ENCODE measurements at places on chromosomes 3 and 15.

GRCh38 chr3:51245867-51246266 lies 139.2 kb upstream of the MANF start:
- DNase-seq: no peak

DNA sequence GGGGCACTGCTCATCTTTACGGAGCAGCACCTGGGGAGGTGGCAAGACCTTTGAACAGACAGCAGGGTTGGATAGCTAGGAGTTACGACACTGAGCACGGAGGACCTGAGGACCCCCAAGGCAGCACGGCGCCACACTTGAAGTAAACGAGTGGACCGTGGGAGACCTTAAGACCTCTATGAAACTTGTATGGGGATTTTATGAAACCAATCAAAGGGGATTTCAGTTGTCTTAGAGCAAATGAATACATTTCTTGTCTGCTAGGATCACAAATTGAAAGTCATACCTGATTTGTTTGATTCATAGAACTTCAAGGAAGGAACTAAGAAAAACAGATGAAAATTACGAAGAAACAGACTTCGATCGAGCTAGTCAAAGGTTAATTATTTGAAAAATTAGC lies 281.2 kb downstream of the MECOM start:
- no peak for DNase-seq

- no peak for DNase-seq
Observed at GRCh38 chr3:68121287-68121686, 466.9 kb upstream of the SUCLG2 start.

GRCh38 chr15:40309344-40309862 lies 1.7 kb upstream of the PLCB2 start:
- no peak for DNase-seq

DNA sequence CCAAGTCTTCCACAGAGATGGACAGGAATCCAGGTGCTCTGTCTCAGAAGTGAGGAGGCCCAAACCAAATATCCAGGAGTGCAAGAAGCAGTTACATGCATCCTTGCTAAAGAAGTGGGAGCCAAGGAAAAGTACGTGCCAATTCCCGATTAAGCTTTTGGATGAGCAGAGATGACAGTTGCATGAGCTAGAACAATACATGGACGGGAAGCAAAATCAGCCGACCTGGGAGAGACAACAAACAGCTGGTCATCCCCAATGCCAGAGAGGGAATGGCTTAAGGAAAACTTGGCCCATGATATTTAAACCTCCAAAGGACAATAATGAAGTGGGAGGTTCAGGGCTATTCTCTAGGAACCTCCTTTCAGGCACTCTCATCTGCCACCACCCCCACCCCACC lies 86.0 kb upstream of the ABHD17C start:
- no peak for DNase-seq

DNA sequence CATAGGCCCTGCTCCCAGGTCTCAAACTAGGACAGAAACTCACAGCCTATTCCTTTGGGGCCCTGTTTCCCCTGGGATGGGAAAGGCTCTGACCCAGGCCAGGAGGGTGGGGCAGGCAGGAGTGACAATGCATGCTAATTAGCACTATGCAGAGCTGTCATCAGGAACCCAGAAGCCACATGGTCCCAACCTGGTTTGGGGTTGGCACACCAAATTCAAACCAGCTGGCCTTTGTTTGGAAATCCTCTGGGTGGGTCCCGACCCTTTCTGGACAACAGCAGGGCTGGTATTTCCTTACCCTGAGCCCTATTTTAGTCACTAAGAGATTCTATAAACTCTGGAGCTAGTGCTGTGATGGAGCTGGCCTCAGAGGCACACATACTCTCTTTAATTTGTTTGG lies 166.2 kb downstream of the LRTM1 start:
- DNase-seq: no peak

DNA sequence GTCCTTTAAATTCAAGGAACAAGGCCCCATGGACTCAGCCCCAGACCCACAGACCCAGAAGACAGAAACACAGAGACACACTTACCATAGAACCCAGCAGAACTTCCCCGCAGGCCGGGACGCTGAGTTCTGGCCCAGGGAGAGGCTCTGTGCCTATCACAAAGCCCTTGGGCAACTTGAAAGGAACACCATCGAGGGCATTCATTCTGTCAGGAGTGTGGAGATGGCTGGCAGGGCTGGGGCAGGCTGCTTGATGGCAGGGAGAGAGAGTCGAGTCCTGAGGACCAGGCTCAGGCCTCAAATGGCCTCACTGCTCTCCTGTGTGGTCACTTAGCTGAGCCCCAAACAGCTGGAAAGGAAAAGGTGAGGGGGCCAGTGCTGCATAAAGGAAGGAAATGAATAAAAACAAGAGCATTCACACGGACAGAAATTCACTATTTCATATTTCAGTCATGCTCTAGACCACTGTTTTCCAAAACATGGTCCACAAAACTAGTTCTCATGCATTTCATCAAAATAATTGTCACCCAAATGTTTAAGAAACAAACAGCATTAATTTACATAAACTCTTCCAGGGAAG lies 8.9 kb downstream of the UBAP1L start:
- DNase-seq: no peak

GRCh38 chr15:41936649-41937567 lies 35.4 kb downstream of the EHD4 start:
- peak; percentile 18 for DNase-seq

GRCh38 chr3:27723001-27723445 lies 900 bp upstream of the EOMES start:
- DNase-seq: no peak

DNA sequence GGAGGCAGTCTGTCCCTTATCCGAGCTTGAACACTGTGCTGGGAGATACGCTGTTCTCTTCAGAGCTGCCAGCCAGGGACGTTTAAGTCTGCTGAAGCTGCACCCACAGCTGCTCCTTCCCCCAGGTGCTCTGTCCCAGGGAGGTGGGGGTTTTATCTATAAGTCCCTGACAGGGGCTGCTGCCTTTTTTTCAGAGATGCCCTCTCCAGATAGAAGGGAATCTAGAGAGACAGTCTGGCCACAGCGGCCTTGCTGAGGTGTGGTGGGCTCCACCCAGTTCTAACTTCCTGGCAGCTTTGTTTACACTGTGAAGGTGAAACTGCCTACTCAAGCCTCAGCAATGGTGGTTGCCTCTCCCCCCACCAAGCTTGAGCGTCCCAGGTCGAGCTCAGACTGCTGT lies 319.9 kb upstream of the GRM7 start:
- DNase-seq: no peak

GRCh38 chr3:55792009-55792408 lies 304.9 kb upstream of the WNT5A start:
- DNase-seq: no peak

- peak; percentile 74 for DNase-seq
Observed at GRCh38 chr15:51322621-51323296, 15.6 kb downstream of the CYP19A1 start.

DNA sequence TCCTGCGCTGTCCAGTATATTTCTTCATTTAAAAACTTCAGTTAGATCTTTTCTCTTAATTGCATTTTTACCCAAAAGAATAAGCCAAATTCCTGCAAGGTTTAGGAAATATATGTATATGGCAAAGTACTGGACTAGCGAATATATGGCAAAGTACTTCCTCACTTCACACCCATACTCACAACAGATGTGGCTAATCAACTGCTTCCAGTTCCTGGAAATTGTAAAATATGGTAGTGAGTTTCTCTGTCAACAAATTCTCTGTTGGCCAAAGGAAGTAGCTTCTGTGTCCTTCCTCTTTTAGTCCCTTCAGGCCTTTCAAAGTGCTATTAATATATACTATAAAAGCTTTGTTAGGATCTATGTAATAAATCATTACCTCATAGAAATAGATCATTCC lies 22.0 kb downstream of the GPR15 start:
- peak; percentile 98 for DNase-seq

- DNase-seq: no peak
Observed at GRCh38 chr15:100681335-100681746, 79.0 kb downstream of the ASB7 start.

- peak; percentile 87 for DNase-seq
Observed at GRCh38 chr3:38834110-38834509, 18.1 kb upstream of the SCN10A start.

DNA sequence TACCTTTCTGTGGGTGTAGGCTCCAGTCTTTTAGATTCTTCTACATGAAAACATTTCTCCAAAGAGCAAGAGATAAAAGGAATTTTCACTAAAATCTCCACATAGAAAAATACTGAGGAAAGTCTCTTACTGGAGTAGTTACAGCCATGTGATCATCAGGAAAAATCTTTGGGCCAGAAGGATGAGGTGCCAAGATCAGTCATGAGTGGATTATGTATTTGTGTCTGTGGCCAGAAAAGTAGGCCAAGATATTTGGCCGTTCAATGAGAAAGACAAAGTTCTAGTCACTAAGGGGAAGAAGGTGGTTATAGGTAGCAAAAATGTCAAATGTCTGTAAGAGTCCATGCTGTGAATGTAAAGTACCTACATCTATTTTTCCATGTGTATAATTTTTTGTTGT lies 339.3 kb downstream of the NSUN3 start:
- no peak for DNase-seq

DNA sequence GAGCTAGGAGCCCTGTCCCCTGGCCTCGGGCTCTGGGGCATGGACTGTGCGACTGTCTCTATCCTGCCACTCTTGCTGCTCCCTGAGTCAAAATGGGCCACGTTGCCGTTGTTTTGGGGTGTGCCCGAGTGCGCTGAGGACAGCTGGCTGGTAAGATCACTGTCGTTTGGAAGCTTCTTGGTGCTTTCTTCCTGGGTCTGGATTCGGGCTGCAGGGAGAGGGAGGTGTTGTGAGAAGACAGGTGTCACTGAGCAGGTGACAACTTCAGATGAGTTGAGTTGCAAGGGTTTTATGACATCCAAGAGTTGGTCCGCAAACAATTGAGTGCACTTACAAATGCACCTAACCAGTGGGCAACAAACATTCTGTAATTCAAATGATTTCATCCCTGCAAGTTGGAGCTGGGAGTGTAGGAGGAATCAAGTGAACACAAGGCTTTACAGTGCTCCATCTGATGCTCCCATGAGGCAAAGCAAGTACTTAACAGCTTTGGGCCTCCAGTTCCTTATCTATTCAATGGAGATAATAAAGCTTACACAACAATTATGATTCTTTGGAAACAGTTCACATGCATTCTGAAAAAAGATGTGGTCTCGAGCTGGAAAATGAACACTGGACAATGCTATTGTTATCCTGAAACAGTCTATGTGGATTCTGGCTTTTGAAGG lies 11.0 kb upstream of the STARD5 start:
- no peak for DNase-seq

GRCh38 chr3:16189201-16189600 lies 14.7 kb downstream of the GALNT15 start:
- DNase-seq: peak; percentile 5

DNA sequence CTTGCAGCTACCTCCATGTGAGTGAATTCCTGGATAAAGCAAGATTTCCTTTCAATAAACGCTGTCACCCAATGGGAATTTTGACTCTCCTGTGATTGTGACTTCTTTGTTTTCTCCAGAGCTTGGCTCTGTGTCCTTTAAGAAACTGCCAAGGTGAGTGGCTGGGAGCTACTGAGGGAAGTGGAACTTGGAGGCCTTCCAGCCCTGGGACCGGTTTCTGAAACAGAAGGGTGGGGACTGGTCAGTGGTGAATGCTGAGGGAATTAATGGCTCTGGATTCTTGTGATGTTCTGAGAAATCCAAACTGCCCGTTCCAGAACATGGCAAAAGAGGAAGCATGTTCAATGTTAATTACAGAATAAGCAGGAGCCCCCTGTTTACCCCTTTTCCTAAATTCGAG lies 41.1 kb upstream of the MYZAP start:
- DNase-seq: peak; percentile 37

DNA sequence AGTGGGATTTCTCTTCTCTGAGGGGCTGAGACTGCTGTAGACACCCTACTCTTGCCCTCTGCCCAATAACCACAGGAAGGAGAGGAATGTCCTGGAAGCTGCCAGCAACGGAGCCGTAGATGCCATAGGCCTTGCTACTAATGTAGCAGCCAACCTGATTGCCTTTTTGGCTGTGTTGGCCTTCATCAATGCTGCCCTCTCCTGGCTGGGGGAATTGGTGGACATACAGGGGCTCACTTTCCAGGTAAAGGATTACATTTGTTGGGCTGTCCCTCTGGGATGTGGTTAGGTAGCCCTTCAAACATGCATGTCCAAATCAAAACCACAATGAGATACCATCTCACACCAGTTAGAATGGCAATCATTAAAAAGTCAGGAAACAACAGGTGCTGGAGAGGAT lies 16.1 kb downstream of the SLC28A2 start:
- peak; percentile 9 for DNase-seq

DNA sequence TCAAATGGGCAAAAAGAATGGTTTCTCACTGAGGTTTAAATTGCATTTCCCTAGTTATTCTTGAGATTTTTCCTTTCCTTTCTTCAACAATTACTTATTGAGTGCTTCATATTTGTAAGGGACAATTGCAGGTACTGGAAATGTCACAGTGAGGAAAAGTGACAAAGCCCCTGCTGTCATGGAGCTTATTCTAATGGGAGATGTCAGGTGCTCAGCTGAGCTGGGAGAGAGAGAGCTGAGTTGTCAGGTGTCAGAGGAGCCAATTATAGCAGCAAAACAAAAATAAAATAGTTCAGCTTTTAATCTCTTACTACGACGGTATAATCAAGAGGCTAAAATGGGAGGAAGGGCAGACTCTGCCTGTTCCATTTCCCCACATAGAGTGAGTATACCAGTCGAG lies 42.0 kb downstream of the CD86 start:
- DNase-seq: no peak

- DNase-seq: no peak
Observed at GRCh38 chr3:20924646-20925385, 738.8 kb upstream of the SGO1 start.

DNA sequence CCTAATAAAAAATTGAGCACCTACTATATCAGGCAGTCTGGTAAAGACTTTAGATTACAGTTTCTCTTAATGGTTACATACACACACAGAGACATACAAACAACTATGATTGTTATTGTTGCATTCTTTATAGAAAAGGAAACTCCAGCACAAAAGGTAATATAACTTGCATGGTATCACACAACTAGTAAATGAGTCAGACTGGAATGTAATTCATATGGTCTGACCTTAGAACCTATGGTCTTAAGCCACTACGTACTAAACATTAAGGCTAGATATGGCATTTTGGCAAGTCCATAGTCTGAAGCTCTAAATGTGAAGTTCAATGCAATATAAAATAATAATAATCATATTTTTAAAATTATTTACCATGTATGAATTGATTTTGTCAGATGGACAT lies 380.6 kb downstream of the LSAMP start:
- DNase-seq: no peak

DNA sequence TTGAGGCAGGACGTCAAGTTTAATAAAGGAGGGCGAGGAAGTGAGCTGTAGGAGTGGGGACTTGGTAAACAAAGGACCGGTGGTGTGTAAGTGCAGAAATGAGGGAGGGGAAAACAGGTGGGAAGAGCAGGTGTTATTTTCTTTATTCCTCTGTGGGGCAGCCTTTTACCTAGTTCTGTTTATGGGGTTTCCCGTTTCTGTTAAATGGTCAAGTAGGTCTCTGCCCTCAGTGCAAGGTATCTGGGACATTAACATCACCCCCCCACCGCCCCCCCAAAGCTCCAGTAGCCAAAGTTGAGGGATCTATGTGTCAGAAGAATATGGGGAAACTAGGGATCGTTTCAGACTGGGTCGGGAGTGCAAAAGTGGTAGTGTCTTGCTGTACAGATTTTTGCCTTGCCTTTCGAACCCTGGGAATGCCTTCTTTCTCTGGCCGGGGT lies 893 bp downstream of the MGA start:
- DNase-seq: no peak

GRCh38 chr3:40299130-40299720 lies 10.3 kb upstream of the EIF1B start:
- DNase-seq: no peak

Data from MV-4-11 (cell line).